ENCODE measurements at places on chromosomes 6 and 20.

DNA sequence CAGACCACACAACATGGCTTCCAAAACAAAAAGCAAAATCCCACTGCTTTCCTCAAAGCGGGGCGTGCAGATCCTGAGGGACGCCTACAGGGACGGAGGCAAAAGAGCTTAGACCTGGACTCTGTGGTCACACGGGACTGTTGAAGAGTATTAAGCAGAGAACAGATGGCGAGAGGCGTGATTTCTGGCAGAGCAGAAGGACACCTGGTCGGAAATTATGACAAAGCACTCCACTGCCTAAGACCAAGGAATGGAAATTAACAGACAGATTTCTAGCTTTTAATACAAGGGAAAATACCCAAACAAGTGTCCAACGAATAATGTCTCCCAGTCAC is 15.4 kb downstream of the CST7 start:
- no peak for DNase-seq

DNA sequence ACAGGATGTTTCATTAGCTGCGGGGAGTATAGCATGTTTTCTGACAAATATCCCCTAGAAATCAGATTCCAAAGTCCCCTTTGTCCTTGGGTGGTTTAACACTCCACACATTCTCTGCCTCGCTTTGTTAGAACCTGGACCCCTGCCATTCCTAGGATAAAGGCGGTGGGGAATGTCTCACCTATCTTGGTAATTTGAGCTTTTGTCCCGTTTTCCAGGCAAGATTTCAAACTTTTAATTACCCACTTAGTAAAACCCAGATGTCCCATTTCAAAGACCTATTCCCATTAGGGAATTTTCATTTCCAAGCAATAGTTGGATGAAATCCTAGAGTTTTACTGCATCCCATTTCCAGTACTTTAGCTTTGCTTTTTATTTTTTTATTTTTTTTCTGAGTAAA is 501.0 kb upstream of the MAP3K7 start:
- no peak for DNase-seq

- no peak for DNase-seq
These were observed 33.7 kb upstream of the GPR6 start for GRCh38 chr6:109944448-109944847.

- no peak for DNase-seq
These were observed 85.3 kb upstream of the RNF24 start for GRCh38 chr20:4100679-4101078.

DNA sequence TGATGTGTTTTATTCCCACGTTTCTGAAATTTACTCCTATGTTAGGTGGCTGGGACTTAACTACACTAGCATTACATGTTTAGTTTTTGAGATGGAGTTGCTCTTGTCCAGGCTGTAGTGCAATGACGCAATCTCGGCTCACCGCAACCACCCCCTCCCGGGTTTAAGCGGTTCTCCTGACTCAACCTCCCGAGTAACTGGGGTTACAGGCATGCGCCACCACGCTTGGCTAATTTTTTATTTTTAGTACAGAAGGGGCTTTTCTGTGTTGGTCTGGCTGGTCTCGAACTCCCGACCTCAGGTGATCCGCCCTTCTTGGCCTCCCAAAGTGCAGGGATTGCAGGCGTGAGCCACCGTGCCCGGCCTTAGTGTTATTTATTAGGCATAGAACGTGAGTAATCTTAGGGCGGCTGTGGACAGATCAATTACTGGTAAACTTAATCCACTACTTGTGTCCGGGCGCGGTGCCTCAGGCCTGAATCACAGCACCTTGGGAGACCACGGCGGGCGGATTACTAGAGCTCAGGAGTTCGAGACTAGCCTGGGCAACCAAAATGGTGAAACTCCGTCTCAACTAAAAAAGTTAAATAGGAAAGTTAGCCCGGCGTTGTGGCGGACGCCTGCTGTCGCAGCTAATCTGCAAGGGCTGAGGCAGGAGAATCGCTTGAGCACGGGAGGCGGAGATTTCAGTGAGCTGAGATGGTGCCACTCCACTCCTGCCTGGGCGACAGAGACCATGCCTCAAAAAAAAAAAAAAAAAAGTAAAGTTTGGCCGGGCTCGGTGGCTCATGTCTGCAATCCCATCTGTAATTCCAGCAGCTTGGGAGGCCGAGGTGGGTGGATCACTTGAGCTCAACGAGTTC is 123.7 kb upstream of the BTN3A2 start:
- peak; percentile 83 for DNase-seq

DNA sequence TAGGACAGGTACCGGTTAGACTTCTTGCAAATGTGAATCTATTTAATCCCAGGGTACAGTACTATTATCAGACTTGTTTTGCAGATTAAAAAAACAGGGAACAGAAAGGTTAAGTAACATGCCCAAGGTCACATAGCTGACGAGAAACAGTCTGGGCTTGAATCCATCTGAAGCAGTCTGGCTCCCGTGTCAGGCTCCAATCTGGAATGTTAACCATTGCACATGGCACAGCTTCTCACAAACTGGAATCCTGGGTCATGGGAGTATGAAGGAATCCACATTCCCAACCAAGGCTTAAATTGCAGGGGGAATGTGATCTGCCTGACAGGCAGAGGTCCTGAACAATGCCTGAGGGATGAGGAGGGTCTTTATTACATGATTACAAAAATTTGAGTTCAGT is 187.5 kb upstream of the SPTLC3 start:
- DNase-seq = no peak

- peak; percentile 73 for DNase-seq
These were observed at the start of gene TPBG for GRCh38 chr6:82363428-82364086. Gene TPBG, plus strand, starts transcription at chr6:82363817. Its CDS starts 1,145 bp downstream, at chr6:82364962.

GRCh38 chr6:39794231-39794630 is 2.1 kb downstream of the DAAM2 start:
- DNase-seq = no peak

GRCh38 chr6:36068012-36068392 is 40.4 kb downstream of the MAPK14 start:
- no peak for DNase-seq

GRCh38 chr6:46491201-46491627 is at the start of gene RCAN2:
Gene RCAN2, minus strand, starts transcription at chr6:46491449.
- peak; percentile 82 for DNase-seq

DNA sequence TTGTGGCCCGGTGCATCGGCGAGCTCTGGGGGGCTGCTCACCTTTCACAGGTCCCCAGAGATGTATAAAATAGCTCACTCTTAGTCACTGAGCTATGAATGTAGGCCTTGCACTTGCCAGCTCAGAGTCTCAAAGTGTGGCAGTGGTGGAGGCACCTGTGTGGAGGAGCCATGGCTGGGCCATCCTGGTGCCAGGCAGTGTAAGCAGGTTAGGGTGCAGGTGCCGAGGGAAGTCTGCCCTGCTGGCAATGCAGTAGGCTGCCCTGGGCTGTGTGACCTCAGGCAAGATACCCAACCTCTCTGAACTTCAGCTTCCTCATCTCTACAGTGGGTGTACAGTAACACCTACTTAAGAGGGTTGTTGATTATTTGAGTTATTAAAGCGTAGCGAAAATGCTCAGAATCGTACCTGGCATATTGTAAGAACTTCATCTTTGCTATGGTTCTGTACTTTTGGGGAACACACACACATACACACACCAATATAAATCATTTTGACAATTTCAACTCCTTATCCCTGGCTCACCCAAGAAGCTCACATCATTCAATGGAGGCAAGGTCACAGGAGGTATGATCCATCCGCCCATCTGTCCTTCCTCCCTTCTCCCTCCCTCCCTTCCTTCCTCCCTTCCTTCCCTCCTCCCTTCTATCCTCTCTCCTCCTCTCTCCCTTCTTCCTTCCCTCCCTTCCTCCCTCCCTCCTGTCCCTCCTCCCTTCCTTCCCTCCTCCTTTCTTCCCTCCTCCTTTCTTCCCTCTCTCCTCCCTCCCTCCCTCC is 66.8 kb upstream of the STX16 start:
- no peak for DNase-seq

DNA sequence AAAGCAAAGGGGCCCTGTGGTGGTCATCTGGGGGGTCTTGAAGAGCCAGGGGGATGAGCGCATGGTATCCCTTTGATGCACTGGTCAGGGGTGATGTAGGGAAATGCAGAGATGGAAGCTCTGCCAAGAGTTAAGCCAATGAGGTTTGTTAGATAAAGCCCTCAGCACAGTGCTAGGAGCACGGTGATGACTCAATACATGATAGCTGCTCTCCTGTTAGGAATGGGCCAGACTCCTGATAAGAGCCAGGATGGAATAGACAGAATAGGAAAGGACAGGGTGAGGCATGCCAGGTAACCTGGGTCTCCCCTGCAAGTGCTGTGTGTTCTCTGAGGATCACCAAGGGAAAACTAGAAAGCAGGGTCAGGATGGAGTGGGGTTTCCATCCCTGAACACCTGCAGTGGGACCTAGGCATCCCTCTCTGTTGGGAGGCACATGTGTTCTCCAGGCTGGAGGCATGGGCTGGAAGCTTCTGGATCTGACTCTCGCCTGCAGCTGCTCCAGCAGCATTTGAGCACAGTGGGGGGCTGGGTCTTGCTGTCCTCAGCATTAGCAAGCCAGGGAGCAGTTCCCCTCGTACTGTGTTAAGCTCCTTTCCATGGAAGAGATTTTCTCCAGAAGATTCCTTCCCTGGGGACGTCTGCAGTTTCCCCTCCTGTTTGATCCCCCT is 71.8 kb upstream of the TIAM2 start:
- DNase-seq = no peak

DNA sequence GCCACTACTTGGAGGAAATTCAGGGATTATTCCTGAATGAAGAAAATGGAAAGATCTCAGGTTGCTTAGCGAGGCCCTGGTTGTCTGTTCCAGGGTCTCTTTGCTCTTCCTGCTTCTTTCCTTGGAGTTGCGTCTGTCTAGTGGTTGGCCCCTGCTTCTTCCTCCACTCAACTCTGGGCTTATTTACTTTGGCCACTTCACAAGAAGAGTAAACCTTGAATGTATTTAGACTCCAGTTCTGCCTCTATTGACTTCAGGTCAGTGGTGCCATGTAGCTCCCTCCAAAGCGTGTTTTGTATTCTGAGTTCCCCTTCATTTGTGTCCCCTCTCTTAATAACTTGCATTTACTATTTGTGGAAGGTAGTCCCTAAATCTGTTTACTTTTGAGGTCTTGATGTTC is 456.5 kb downstream of the UTRN start:
- no peak for DNase-seq

GRCh38 chr6:149924206-149924932 is 1.4 kb upstream of the RAET1G start:
- peak; percentile 48 for DNase-seq
